ENCODE measurements at places on chromosomes 7 and 10. TPM values are rescaled to one million over a fixed set of nuclear protein-coding genes. Genes with fewer than 3 reads are reported as not detected.

The GRID1 gene
- not detected for total RNA-seq

The AOC1 gene
- not detected for total RNA-seq

The HMX3 gene
- total RNA-seq = not detected

The RNF32 gene
- total RNA-seq = 4.1 TPM

The ATXN7L1 gene
- total RNA-seq = 27.1 TPM

The CBLL1 gene
- total RNA-seq = 44.0 TPM

The ATG9B gene
- total RNA-seq = 7.9 TPM

The P4HA1 gene
- total RNA-seq = 48.1 TPM

The HTR5A gene
- total RNA-seq = not detected

The UPK3BL2 gene
- total RNA-seq = 14.0 TPM

The NME8 gene
- not detected for total RNA-seq

The PLEKHA1 gene
- total RNA-seq = 5.3 TPM

The HOXA3 gene
- not detected for total RNA-seq

The CAV2 gene
- not detected for total RNA-seq

The TRPV5 gene
- total RNA-seq = not detected

The CD36 gene
- not detected for total RNA-seq

The SEMA3D gene
- not detected for total RNA-seq

The PDCD4 gene
- 105 TPM for total RNA-seq

The PSD gene
- total RNA-seq = 1.4 TPM
